Activated naive CD4-positive, alpha-beta T cell treated with anti-CD3 and anti-CD28 coated beads for 36 hours (primary cell): ENCODE measurements at places on chromosomes 13 and 19. TPM values are rescaled to one million over a fixed set of nuclear protein-coding genes. Genes with fewer than 3 reads are reported as not detected.

The ATP11A gene
- 25.6 TPM for total RNA-seq

The CYP4F3 gene
- total RNA-seq, result 0.76 TPM

The NDUFA13 gene
- 351 TPM for total RNA-seq

The TNNI3 gene
- not detected for total RNA-seq

The ADGRE3 gene
- not detected for total RNA-seq

The ZNF888 gene
- 4.1 TPM for total RNA-seq

The SOHLH2 gene
- not detected for total RNA-seq

The DAND5 gene
- not detected for total RNA-seq

The SCN1B gene
- 0.89 TPM for total RNA-seq

The CGB8 gene
- total RNA-seq, result not detected

The ZNF493 gene
- total RNA-seq, result 10.3 TPM

The MEIS3 gene
- not detected for total RNA-seq

The FCER2 gene
- total RNA-seq, result 0.89 TPM

The ZNF560 gene
- not detected for total RNA-seq
